ENCODE measurements at places on chromosomes 4 and X. TPM values are rescaled to one million over a fixed set of nuclear protein-coding genes. Genes with fewer than 3 reads are reported as not detected.

GRCh38 chrX:24225265-24225664 is 75.7 kb downstream of the ZFX start:
- no peak overlapping the region for H3K27ac ChIP-seq
- no peaks in the 10 kb centered on the region for H3K36me3 ChIP-seq
- no peaks in the 10 kb centered on the region for H3K4me1 ChIP-seq
- no peak for DNase-seq

- no peaks in the 10 kb centered on the region for H3K4me1 ChIP-seq
- no peak for DNase-seq
- no peak overlapping the region for H3K4me3 ChIP-seq
- H3K27ac ChIP-seq = no peak overlapping the region
Measured at GRCh38 chr4:81508411-81509185, 36.9 kb upstream of the RASGEF1B start.

DNA sequence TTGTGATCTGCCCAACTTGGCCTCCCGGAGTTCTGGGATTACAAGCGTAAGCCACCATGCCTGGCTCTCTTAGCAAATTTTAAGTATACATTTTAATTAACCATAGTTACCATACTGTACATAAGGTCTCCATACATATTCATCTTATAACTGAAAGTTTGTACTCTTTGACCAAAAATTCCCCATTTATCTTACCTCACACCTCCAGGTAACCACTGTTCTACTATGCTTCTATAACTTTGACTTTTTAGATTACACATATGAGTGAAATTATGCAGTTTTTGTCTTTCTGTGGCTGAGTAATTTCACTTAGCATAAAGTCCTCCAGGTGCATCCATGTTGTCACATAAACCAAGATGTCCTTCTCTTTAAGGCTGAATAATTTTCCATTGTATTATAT is 17.4 kb downstream of the C4orf51 start:
- H3K36me3 ChIP-seq = no peaks in the 10 kb centered on the region
- no peak overlapping the region for H3K4me3 ChIP-seq
- no peaks in the 10 kb centered on the region for H3K27me3 ChIP-seq
- no peak for DNase-seq
- H3K4me1 ChIP-seq = no peaks in the 10 kb centered on the region

- H3K36me3 ChIP-seq = no peaks in the 10 kb centered on the region
- H3K4me3 ChIP-seq = no peak overlapping the region
- H3K27me3 ChIP-seq = no peaks in the 10 kb centered on the region
- H3K4me1 ChIP-seq = no peaks in the 10 kb centered on the region
- no peak overlapping the region for H3K27ac ChIP-seq
Measured at GRCh38 chr4:3257103-3257555, 8.2 kb downstream of the MSANTD1 start.

DNA sequence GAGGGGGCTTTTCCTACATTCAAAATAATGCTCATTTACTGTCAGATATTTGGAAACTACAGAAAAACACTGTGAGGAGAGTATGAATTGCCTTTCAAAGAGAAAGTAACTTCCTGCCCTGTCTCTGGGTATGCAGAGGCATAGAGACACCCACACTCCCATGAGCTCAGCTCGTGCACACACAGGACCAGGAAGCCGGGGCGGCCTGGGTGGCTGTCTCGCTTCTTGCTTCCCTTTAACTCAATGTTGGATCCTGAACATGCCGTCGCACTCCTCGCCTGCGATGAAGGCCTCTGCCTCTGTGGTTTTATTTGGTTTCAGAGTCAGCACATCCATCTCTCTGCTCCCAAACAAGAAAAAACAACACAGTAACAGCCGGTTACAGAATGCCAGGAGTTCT is 40.1 kb upstream of the GPR78 start:
- no peak overlapping the region for H3K27ac ChIP-seq
- no peaks in the 10 kb centered on the region for H3K27me3 ChIP-seq
- DNase-seq = no peak
- no peak overlapping the region for H3K4me3 ChIP-seq
- peaks cover 5% of the 10 kb centered on the region for H3K4me1 ChIP-seq

DNA sequence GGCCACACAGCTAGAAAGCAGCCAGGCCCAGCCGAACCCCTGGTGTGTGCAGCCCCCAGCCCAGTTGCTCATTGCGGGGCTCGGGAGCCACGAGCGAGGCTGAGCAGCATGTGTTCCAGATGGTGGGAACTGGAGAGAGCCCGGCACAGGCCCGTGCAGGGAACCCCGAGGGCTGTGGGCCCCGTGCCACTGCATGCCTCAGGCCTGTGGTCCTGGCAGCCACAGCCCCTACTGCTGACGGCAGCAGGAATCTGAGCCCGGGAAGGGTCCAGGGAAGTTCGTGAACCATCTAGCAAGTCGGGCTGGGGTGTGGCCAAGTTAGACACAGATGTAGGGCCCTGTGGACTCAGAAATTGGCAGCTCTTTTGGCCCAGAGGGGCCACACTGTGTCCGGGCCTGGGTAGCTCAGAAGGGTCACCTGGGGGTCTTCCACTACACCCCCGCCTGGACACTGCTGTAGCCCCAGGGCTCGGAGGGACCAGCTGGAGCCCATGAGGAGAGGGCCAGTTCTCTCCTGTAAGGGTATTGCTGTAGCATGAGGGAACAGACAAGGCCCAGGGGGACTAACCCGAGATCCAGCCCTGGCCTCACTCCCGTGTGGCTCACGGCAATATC is 12.1 kb downstream of the HTRA3 start:
- DNase-seq = peak; percentile 85
- no peaks in the 10 kb centered on the region for H3K27me3 ChIP-seq
- H3K4me3 ChIP-seq = no peak overlapping the region
- peaks cover 33% of the 10 kb centered on the region for H3K4me1 ChIP-seq

The KLHL2 gene
- total RNA-seq = 10.9 TPM

The FAM120C gene
- 6.7 TPM for total RNA-seq

The FGFBP1 gene
- total RNA-seq = not detected
